Hematopoietic multipotent progenitor cell treated with erythropoietin and hydrocortisone succinate and interleukin-3 and kit ligand, for 6 days (in vitro differentiated cells): ENCODE measurements at places on chromosomes 1 and 21.
A peak's percentile ranks its signal among the peaks of the same experiment; 100 is the strongest.

GRCh38 chr1:37660664-37661063, 26.0 kb upstream of the RSPO1 start:
- no peak for DNase-seq

- no peak for DNase-seq
These were observed 1.1 kb downstream of the EFNA3 start for GRCh38 chr1:155079487-155080311.

DNA sequence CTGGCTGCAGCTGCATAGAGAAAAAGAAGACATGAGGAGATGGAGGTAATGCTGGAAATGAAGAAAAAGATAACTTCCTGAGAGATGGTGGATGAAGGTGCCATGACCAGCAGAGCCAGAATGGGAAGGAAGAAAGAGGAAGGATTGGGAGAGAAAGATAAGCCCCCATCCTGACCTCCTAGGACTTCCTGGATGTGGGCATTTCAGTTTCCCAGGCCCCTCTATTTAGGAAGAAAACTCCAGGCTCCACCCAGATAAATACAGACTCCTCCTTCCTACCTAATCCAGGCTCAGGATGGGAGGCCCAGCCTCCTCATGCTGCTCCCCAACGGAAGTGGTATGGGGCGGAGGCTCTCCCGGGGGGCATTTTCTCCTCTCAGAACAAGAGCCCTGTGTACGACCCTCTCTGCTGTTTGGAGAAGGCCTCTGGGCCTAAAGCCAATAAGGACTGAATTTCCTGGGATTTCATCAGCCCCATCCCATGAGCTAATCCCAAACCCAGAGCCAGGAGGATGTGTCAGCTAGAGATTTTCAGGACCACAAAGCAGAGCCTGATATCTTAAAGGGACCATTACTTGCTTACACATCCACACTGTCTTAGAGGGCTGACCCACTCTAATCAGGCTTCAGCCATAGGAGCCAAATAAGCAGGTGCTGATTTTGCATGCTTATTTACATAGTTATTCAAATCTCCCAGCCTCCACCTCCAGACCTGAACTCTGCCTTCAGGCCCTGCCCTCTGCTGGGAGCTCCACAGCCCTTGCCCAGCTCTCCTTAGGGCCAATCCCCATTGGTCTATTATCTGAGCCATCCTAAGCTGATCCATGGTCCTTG, 5.1 kb upstream of the ARHGEF2 start:
- DNase-seq, result peak; percentile 68

DNA sequence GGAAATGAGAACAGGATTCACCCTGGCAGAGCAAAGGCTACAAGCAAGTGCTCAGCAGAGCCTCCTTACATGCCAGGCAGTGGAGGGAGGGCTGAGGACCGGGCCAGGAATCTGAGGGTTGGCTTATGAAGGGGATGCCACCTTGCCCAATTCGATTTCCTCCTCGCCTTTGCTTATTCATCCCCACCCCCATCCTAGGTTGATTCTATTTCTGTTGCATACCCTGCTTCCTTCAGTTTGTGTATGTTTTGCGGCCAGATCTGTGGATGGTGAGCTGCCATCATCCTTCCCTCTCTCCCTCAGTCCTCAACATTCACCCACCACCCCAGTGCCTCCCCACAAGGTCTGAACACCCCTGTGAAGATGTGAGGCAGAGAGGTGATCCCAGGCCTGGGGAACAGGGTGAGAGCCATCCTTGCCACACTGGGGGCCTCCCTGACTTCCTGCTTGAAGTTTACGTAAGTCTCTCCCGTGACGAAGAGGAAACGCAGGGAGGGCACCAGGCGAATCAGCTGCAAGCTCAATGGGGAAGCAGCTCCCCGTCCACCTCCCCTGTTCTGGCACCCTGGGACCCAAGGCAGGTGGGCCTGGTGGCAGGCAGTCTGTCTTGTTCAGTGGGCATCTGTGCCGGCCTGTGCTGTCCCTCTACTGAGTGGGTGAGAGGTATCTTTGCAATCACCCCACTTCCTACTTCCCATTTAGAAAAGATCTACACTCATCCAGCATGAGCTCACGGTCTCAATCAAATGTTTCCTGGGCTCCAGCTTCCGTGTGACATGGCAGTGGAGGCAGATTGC, 50.6 kb upstream of the CNTN2 start:
- DNase-seq, result peak; percentile 51

GRCh38 chr1:1794999-1795398, 16.7 kb upstream of the NADK start:
- DNase-seq, result no peak

DNA sequence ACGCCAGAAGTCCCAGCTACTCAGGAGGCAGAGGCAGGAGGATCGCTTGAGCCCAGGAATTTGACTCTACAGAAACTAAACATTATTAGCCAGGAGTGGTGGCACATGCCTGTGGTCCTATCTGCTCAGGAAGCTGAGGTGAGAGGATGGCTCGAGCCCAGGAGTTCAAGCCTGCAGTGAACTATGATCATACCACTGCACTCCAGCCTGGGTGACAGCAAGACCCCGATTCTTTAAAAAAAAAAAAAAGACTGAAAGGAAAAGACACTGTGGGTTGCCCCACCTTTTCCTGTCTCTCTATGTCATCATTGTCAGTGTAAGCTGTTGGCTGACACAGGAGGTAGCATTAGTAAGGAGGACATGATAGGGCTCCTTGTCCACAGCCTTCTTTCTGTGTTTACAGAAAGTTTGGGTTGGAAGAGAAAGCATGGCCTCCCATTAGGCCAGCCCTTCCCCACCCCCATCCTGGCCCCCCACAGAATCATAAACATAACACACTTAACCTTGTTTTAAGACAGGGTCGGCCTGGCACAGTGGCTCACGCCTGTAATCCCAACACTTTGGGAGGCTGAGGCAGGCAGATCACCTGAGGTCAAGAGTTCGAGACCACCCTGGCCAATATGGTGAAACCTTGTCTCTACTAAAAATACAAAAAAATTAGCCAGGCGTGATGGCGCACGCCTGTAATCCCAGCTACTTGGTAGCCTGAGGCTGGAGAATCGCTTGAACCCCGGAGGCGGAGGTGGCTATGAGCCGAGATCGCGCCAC, 20.6 kb upstream of the RCAN3 start:
- DNase-seq, result peak; percentile 24

DNA sequence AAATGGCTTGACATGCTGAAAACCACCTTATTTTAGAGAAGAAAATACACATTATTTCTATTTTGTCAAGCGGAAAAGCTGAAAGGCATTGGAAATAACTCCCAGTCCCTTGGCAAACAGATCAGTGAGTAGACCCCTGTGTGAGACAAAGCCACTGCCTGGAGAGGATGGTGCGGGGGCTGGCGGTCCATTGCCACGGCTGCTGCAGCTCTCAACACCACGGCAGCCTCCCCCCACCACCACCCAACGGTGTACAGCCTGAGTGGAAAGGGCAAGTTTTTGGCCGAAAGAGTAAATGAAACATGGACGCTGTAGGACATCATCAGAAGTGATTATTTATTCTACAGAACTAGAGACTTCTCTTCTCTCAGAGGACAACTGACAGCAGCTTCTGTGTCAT, 84.6 kb downstream of the PEX14 start:
- DNase-seq, result no peak

DNA sequence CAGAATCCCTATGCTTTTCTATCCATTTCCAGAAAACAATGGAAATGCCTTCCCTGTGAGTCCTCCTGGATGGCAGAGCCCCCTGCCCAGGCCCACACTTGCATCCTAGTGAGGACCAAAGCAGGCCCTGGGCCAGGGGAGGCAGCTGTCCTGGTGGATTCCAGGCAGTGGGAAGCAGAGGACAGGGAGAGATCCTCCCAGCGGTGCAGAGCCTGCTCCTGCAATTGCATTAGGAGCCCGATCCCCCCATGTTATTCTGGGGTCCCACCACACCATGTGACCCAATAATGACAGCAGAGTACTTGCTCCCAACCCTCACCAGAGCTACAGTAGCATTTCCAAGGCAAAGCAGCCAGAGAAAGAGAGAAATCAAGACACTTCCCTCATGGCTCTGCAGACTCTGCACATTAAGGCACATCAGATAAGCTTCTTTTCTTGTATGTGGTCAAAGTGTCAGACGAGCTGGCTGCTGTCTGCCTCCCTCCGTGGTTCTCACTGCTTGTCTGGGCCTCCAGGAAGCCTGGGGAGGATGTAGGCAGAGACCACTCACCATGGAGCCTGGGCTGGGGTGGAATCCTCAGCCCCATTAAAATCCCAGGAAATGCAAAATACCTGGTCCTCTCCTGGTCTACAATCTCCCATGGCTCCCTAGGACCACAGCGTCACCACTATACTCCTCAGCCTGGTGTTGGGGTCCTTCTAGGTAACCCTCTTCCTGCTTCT, 54.9 kb upstream of the RUNX3 start:
- DNase-seq, result peak; percentile 36
